G401 (cell line): ENCODE measurements at places on chromosomes 16 and 17.

- DNase-seq, result peak; percentile 37
Measured at GRCh38 chr16:49592546-49593423, 219.2 kb downstream of the C16orf78 start.

- no peak for DNase-seq
Measured at GRCh38 chr16:81837312-81837751, 58.2 kb downstream of the PLCG2 start.

GRCh38 chr16:72808754-72809153 is 239.2 kb downstream of the ZFHX3 start:
- no peak for DNase-seq

GRCh38 chr16:78778101-78779004 is 678.9 kb downstream of the WWOX start:
- no peak for DNase-seq

DNA sequence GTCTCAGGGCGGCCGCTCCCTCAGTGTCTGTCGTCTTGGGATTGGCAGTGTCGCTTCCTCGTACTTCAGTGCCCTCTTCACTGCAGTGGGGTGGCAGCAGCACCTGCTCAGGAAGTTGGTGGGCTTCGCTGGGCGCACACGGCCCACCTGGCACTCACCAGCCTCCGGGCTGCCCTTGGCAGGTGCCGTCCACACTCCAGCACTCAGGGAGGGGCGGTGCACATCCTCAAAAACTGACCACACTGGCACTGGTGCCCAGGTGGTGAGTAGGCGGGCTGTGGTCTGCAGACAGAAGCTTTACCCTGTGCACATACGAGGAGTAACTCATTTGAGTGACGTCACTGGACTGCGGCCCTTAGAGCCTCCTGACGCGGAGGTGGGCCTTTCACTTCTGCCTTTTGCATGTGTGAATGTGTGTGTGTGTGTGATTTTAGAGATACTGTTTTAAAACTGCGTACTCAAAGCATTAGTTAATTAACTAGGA is 94.6 kb downstream of the BANP start:
- DNase-seq, result no peak

DNA sequence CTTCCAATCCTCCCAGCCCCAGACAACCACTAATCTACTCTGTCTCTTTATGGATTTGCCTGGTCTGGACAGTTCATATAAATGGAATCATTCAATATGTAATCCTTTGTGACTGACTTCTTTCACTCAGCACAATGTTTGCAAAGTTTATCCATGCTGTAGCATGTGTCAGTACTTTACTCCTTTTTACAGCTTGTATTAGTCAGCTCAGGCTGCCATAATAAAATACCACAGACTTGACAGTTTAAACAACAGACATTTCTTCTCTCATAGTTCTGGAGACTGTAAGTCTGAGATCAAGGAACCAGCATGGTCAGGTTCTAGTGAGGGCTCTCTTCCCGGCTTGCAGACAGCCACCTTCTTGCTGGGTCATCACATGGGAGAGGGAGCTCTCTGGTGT is 41.3 kb downstream of the GPRC5B start:
- DNase-seq, result no peak

DNA sequence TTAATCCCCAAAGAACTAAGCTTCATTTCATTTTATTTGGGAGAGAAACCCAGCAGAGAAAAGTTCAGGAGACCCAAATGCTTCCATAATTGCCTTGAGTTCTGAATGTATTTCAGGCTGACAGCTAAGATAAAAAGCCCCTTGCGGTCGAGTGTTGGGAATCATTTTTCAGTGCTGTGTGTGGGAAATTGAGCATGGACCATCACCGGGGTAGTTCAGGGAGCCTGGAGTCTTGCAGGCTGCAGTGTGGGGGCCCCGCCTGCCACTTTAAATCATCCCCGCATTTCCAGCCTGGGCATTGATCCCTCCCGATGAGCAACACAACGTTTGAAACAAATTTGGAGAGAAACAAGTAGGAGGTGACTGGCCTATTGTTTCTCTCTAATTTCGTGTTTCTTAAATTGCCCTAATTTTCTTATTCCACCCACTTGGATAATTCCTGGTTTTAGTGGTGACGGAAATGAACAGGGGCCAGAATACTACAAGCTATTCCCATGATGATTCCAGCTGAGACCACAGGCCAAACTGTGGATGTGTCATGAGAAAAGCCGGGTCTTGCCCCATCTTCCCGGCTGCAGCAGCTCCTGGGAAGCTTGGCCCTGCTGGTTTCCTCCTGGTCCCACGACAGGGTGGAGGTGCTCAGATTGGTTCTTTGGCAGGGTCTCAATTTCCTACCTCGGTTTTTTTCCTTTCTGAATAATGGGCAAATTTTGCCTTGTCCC is 75.1 kb downstream of the FOXL1 start:
- no peak for DNase-seq

- DNase-seq, result no peak
Measured at GRCh38 chr17:59825533-59826322, 67.0 kb downstream of the TUBD1 start.

DNA sequence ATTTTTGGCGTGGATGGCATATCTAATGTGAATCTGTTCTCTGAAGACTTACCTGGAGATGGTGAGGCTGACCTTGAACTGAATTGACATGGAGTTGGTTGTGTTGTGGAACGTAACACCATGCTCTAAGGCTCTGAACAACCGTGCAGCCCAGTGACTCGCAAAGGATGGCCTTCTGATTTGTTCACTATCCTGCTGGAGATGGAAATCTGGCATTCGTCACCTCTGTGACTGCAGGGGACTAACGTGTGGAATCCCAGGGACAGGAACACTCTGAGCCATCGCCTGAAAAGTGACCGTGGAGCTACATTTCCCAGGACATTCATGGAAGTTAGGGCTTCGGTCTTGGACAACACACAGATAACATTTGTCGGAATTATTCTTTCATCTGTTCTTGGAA is 61.1 kb downstream of the BANP start:
- DNase-seq, result no peak

- DNase-seq, result no peak
Measured at GRCh38 chr17:32634167-32634566, 147.4 kb downstream of the CDK5R1 start.

- no peak for DNase-seq
Measured at GRCh38 chr17:75411328-75412067, 6.0 kb upstream of the GRB2 start.

DNA sequence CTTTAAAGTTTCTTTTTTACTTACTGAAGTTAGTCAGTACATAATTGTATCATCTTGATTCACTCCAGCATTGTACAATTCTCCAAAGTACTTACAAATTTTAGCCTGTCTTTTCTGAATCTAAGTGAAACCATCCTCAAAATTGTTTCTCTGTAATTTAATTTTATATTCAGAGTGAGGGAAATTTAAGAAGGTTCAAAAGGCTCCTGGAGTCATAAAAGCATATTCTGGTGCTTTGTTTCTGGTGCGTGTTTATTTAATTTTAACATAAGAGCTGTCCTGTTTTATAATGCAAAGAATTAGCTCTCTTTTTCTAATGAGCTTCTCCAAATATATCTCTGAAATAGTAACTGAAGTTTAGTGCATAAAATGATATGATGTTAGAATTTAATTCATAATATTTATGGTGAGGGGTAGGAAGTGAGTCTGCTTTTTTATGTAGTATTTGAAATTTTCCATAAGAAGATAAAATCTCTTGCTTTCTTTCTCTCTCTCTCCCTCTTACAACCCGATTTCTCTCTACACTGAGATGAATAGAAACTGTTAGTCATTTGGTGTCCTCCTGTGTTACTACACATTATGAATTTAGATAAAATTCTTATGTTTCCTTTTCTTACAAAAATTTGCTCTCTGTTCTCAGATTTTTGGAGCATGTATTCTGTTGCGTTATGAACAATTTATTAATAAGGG is 339.8 kb downstream of the BCAS3 start:
- DNase-seq, result no peak

DNA sequence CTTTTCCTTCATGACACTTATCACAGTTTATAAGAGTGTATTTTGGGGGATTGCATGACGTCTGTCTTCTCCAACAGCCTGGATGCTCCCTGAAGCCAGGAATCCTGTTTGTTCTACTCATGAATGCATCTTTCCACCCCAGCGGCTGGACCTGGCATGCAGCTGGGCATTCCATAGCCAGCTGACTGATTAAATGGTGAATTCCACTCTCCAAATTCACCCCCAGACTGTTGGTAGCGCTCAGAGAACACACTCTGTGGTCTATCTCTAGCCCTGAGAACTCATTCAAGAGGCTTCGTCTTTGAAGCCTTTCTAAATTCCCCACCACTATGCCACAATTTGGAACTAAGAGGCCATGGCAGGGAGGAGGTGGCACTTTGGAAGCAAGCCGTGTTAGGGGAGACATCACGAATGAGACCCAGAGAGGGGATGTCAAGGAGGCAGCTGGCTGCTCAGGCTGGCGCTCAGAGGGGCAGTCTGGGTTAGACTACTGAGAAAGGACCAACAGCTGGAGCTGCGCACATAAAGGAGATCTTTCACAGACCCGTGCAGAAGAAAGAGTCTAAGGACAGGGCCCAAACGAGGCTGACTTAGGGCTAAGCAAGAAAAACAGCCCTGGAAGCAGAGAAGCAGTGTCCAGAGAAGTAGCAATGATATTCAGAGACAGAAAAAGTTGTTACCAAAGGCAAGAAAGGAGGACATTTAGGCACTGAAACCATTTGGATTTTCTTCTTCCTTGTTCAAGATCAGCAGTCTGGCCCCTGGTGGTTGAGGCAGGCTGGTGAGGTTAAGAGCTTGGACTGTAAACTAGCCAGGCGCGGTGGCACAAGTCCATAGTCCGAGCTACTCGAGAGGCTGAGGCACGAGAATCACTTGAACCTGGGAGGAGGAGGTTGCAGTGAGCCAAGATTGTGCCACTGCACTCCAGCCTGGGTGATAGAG is 42.4 kb upstream of the ZNF629 start:
- DNase-seq, result no peak

GRCh38 chr17:61206922-61207321 is 192.7 kb upstream of the TBX2 start:
- no peak for DNase-seq

- no peak for DNase-seq
Measured at GRCh38 chr16:4367393-4367856, 4.2 kb upstream of the VASN start.

DNA sequence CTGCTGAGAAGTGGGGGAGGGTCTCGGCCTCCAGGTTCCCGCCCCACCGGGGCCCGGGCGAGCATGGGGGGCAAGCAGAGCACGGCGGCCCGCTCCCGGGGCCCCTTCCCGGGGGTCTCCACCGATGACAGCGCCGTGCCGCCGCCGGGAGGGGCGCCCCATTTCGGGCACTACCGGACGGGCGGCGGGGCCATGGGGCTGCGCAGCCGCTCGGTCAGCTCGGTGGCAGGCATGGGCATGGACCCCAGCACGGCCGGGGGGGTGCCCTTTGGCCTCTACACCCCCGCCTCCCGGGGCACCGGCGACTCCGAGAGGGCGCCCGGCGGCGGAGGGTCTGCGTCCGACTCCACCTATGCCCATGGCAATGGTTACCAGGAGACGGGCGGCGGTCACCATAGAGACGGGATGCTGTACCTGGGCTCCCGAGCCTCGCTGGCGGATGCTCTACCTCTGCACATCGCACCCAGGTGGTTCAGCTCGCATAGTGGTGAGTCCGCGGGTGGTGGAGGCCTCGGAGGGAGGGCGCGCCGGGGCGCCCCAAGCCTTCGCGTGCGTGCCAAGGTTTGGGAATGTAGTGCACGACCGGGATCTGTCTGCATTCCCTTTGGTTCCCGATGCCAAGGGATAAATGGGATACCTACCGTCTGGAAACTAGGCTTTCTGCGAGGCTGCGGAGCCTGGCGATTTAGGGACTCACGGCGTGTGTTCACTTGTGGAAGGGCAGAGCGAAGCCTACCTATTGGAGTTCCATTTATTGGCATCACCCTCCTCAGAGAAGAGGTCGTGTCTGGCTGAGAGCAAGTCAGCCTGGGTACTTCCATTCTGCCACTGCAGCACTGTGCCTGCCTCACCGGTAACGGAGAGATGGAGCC is 1.0 kb downstream of the ZNRF1 start:
- peak; percentile 65 for DNase-seq

DNA sequence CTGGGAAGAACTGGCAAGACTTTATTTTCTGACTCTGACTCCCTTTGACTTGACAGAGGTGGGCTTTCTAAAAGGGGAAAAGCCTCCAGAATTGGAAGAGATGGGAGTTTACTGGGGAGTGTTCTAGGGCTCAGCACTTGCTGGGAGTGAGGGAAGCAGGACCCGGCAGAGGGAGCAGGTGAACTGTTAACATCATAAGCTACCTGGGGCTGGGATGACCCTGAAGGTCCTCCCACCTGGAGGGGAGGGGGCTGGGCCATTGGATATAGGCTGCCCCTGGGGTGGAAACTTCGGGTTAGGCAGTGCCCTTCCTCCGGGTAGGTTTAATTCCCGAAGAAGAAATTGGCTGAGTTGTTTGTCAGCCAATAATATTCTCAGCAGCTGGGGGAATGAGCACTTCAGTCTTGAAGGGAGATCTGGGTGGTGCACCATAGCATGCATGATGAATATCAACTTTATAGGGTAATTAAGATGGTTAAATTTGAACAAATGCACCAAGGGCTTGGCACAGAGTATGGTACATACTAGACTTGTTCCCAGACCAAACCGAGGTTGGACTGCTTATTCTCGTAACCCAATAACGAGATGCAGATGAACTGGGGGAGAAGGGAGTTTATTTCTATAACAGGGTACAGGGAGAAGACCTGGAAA is 337.0 kb downstream of the HAPSTR1 start:
- no peak for DNase-seq
